Cardiac muscle cell (in vitro differentiated cells and primary cell): ENCODE measurements at places on chromosomes 4 and X. TPM values are rescaled to one million over a fixed set of nuclear protein-coding genes. Genes with fewer than 3 reads are reported as not detected.

The CC2D2A gene
- total RNA-seq, result 20.7 and 43.5 TPM in 2 replicates

The BGN gene
- total RNA-seq, result 0.54 and 1.9 TPM in 2 replicates

- no peaks in the 10 kb centered on the region for H3K27me3 ChIP-seq
- no peaks in the 10 kb centered on the region for H3K36me3 ChIP-seq
- no peaks in the 10 kb centered on the region for H3K4me1 ChIP-seq
- no peak overlapping the region for H3K4me3 ChIP-seq
These were observed 8.4 kb upstream of the LDOC1 start for GRCh38 chrX:141185366-141185765.

DNA sequence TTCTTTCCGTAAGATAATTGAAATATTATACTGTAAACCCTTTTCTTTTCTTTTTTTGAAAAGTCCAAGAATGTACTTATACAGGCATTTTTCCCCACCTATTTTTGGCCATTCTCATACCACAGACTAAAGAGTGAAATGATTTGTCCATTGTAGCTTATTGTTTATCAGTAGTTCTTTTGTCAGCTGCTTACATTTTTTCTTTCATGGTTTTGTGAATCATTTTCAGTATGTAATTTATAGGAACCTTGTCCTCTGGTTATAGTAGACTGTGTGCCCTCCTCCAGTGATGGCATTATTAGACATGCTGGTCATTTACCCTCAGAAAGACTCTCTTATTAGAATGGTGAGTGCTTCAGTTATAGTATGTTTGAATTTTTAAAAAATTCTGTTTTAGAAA is 56.7 kb downstream of the CCKAR start:
- H3K27me3 ChIP-seq, result no peaks in the 10 kb centered on the region
- no peak overlapping the region for H3K27ac ChIP-seq
- DNase-seq, result peak; percentile 19

GRCh38 chr4:73593631-73594241 is 26.5 kb downstream of the RASSF6 start:
- H3K27ac ChIP-seq, result no peak overlapping the region
- DNase-seq, result peak; percentile 60
- no peaks in the 10 kb centered on the region for H3K36me3 ChIP-seq
- H3K27me3 ChIP-seq, result no peaks in the 10 kb centered on the region
- no peaks in the 10 kb centered on the region for H3K4me1 ChIP-seq
- H3K4me3 ChIP-seq, result no peak overlapping the region

- no peak overlapping the region for H3K4me3 ChIP-seq
- H3K36me3 ChIP-seq, result peaks cover 23% of the 10 kb centered on the region
- no peak for DNase-seq
- no peak overlapping the region for H3K27ac ChIP-seq
These were observed 39.2 kb downstream of the TXLNG start for GRCh38 chrX:16825264-16826035.

- no peak for DNase-seq
- H3K27ac ChIP-seq, result no peak overlapping the region
- no peak overlapping the region for H3K4me3 ChIP-seq
- no peaks in the 10 kb centered on the region for H3K4me1 ChIP-seq
These were observed 179.7 kb upstream of the TET2 start for GRCh38 chr4:104967034-104967401.

DNA sequence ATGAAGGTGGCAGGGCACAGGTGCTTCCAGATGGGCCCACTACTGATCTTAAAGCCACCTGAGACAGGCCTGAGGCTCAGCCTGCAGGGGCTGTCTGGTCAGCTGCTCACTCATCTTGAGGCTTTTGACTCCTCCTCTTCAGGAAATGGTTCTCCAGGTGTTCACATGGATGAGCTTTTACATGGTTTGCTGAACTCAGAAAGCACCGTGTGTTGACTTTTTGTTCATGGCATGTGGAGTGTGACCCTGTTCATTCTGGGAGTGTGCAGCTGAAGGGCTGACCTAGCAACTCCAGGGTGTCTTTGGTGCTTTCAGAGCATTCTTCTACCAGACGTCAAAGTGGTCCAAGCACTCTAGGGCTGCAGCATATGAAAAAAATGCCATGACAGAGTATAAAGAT is 111.1 kb downstream of the CCNG2 start:
- no peak for DNase-seq
- no peaks in the 10 kb centered on the region for H3K36me3 ChIP-seq
- no peak overlapping the region for H3K4me3 ChIP-seq
- H3K4me1 ChIP-seq, result no peaks in the 10 kb centered on the region
- H3K27ac ChIP-seq, result no peak overlapping the region
